ENCODE measurements at places on chromosomes 5 and 9.

GRCh38 chr9:16884373-16884772 lies 13.9 kb upstream of the BNC2 start:
- no peak for DNase-seq

DNA sequence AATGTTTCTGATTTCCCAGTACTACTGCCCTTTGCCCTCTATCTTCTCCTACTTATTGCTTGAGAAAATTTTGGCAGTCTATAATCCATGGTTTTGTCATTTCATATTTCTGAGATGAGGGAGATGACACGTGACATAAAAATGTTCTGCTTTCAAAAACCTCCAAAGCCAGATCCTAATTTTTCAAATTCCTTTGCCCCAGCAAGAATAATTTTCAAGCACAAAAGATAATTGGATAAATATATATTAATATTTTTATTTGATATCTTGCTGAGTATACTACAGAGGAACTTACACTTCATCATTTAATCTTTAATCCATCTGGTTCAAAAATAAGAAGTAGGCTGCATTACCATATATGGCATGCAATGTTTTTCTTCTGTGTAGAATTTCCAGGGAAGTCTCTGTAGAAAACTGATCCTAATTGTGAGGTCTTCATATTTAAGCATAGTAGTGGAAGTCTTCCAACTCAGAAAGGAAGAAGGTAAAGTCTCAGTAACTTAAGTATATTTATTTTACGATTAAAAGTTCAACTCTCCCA lies 1738.8 kb downstream of the EFNA5 start:
- DNase-seq = no peak

DNA sequence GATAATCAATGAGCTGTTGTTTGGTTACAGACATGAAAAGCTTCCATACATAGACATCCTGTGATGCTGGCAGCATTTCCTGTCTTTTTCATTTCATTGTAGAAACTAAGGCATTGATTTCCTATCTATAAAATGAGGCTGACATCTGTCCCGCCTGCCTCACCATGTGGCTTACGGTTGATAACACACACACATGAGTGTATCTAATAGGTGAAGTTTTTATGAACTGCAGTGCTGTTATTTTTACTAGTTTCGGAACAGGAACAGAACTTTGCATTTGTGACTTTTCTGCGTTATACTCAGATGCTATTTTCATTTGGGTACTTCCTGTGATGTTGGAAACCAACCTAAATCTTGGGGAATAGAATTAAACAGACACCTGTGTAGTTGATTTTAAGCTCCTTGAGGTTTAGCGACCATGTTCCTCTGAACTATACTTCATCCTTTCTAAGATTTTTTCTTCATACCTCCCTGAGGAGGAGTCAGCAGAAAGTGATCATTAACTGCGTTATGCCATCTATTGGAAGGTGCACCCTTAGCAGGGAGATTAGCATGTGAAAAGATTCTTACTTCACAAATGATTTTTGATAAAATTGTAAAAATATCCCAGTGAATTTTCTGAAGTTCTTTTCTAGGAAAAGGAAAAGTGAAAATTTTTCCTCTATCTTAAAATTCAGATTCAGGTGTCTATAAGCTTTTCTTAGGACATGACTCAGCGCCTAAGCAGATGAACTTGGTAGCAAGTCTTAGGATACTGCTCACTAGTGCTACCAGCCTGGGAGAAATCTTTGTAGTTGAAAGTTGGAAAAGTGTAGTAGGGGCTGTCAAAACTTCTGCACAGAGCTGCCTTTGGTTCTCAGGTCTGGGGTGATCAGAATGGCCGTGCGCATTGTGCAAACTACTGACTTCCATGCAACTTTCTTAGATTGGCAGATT lies 134.5 kb downstream of the TRIO start:
- DNase-seq = peak; percentile 36

DNA sequence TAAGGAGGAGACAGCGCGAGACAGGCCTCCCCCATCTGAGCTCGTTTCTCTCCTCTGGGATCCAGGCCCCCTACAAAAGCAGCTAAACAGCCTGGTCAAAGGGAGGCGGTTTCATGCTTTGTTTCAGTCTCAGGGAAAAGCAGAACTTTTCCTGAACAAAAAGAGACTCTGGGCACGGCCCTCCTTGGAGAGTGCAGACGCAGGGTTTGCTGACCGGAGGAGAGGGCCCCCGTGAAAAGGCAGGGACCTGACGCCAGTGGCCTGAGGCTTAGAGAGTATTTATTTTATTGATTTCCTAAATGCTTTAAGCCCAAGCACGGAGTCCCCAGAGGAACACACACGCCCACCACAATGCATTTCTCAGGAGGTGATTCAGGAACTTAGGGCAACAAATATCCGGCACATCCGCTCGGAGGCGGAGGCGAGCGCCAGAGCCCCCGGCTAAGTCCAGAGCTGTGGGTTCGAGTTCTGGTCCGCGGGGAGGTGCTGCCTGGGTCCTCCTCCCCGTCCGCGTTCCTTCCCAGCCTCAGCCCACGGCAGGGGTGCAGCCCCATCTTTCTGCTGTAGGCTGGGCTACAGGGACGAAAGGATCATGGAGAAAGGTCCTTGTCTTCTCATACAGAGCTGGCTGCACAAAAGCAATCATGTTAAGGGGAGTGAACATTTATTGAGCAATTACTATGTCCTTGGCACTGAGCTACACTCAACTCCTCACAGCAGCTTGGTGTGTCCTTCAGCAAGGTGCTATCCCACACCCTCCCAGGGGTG lies 40.0 kb downstream of the PTGES start:
- no peak for DNase-seq

GRCh38 chr5:91155274-91155673 lies 227.8 kb downstream of the ARRDC3 start:
- DNase-seq = no peak

- DNase-seq = peak; percentile 67
Observed at GRCh38 chr5:143229426-143229895, 174.0 kb downstream of the NR3C1 start.

DNA sequence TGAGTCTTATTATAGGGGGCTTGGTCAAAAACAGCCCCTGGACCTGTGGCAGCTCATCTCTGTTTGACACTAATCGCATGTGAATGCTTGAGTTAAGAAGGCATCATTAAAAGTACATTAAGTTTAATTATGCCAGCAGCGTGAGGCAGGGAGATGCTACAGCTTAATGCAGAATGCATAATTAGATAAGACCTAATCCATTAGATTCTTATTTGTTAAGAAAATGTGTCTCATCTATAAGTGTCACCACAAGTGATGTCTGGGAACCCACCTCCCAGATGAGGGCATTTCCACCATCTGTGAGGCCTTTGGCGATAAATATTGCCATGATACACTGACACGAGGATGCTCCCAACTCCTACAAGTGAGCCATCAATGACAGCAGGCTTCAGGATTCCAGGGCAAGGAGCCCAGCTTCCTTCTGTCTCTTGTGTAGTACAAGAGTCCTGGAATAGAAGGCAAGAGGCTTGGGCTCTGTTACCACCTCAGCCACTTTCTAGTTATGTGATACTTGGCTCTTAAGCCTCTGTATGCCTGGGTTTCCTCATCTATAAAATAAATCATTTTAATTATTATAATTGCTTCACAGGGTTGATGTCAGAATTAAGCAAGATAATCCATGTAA lies 202.7 kb downstream of the FAM114A2 start:
- no peak for DNase-seq

DNA sequence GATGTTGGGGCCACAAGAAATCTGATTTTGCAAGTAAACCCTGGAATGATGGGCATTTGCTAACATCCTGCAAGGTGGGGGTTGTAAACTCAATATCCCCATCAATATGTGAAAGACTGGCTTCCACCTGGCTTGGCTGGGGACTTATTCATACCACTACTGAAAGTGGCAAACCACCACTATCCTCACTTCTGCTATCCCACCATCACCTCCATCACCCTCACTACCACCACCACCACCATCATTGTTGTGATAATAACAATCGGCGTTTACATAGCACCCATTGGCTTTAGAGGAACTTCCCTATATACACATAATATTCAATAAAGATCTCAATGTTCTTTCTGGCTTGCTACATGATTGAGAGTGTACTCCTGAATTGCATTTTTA lies 224.7 kb upstream of the DAP start:
- DNase-seq = no peak

DNA sequence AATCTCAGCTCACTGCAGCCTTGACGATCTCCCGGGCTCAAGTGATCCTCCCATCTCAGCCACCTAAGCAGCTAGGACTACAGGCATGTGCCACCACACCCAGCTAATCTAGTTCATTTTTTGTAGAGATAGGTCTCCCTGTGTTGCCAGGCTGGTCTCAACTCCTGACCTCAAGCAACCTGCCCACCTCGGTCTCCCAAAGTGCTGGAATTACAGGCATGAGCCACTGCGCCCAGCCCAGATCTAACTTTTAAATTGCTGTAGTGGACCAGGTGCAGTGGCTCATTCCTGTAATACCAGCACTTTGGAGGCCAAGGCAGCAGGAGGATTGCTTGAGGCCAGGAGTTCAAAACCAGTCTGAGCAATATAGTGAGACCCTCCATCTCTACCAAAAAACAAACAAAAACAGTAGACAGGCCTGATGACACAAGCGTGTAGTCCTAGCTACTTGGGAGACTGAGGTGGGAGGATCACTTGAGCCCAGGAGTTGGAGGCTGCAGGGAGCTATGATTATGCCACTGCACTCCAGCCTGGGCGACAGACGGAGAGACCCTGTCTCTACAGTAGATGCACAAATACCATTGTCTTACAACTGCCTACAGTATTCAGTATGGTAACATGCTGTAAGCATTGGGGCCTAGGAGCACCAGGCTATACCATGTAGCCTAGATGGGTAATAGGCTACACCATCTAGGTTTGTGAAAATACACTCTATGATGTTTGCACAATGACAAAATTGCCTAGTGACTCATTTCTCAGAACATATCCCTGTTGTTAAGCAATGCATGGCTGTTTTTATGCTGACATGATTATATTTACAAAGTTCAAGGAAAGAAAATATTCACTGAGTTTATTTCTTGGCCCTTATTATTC lies 1.5 kb upstream of the SIT1 start:
- no peak for DNase-seq

- DNase-seq = no peak
Observed at GRCh38 chr5:103532086-103532734, 30.4 kb downstream of the NUDT12 start.

- DNase-seq = peak; percentile 80
Observed at GRCh38 chr5:150656191-150657132, 4.6 kb upstream of the MYOZ3 start.

GRCh38 chr9:13810510-13810909 lies 503.4 kb downstream of the NFIB start:
- DNase-seq = peak; percentile 11

GRCh38 chr9:6054280-6055099 lies 39.1 kb upstream of the RANBP6 start:
- peak; percentile 83 for DNase-seq

- DNase-seq = no peak
Observed at GRCh38 chr5:91025449-91025848, 357.7 kb downstream of the ARRDC3 start.

DNA sequence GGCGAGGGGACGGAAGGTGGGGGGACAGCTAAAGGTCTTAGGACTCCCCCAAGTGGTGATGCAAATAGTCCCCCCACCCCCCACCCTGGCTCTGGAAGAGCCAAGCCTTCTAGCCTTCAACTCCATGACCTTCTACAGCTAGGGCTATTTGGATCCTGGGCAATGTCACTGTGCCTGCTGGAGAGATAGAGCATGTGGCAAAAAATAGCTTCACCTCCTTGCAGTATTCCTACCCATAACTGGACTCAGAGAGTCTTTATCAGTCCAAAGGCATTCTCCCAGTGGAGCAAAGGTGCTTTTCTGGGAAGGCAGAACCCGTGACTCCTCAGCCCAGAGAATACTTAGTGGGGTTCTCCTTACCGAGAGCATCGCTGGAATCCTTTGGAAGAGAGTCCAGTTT lies 48.9 kb upstream of the PPARGC1B start:
- DNase-seq = no peak

DNA sequence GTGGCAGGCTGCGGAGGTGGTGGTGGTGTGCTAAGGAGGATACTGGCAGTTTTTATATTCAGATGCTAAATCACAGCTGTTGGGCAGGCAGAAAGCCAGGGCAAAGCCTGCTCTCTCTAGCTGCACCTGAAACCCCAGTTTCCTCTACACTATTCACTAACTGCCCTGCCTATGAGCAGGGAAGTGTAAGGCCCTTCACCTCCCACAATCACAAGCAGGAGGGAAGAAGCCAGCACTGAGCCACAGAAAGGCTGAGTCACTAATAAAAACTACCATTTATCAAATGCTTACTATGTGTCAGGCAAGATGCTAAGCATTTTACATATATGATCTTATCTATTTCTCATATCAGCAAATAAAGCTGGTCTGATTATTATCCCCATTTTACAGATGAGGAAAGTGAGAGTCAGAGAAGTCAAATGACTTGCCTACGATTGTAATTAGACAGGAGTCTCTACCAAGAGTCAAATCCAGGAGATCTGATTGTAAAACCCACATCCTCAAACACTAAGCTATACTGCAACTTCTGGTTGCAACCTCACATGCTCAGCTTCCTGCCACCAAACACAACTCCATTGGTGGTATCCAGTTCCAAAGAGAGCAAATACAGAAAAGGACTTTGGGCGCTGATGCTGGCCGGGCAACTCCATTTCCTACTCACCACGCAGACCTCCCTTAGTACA lies 17.7 kb upstream of the IL6ST start:
- no peak for DNase-seq

- DNase-seq = no peak
Observed at GRCh38 chr5:87195104-87195591, 72.5 kb upstream of the RASA1 start.

- no peak for DNase-seq
Observed at GRCh38 chr9:17171309-17172094, 36.7 kb downstream of the CNTLN start.

DNA sequence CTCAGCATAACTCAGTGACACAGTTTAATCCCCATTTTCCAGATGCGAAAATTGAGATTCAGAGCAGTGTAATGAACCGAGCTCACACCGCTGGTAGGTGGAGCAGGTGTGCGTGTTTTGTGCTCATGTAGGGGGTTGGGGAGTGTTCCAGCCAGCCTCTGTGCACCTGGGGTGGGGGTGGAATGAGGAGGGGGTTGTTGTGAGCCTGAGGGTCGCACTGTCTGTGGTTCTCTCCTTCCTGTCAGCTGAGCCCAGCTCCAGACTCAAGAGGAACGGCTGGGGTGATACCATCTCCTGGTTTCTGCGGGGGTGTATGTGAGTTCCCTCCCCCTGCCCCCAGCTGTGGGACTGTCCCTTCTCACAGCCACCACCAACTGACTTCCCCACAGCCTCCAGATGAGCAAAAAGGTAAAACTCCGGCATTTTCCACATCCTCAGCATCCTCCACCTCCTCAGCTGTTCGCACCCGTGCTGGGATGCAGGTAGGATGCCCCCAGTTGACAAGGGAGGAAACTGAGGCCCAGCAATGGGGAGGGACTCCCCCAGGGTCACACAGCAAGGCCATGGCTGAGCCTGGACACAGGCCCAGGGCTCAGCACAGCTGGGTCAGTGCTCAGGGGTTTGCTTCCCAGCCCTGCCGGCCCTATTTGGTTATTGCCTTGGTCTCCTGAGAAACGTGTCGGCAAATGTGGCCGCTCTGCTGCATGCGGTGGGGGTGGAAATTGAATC lies 2.1 kb downstream of the SH2D3C start:
- DNase-seq = peak; percentile 91

- DNase-seq = no peak
Observed at GRCh38 chr9:92669527-92669889, 423 bp downstream of the IPPK start.

Measured in NAMALWA (cell line).